T-helper 17 cell (primary cell): ENCODE measurements at places on chromosomes 7 and 10.
A peak's percentile ranks its signal among the peaks of the same experiment; 100 is the strongest.

GRCh38 chr7:35695473-35695850 lies 527 bp upstream of the HERPUD2 start:
- no peak for DNase-seq

GRCh38 chr10:112613620-112614019 lies 166.6 kb downstream of the VTI1A start:
- no peak for DNase-seq

DNA sequence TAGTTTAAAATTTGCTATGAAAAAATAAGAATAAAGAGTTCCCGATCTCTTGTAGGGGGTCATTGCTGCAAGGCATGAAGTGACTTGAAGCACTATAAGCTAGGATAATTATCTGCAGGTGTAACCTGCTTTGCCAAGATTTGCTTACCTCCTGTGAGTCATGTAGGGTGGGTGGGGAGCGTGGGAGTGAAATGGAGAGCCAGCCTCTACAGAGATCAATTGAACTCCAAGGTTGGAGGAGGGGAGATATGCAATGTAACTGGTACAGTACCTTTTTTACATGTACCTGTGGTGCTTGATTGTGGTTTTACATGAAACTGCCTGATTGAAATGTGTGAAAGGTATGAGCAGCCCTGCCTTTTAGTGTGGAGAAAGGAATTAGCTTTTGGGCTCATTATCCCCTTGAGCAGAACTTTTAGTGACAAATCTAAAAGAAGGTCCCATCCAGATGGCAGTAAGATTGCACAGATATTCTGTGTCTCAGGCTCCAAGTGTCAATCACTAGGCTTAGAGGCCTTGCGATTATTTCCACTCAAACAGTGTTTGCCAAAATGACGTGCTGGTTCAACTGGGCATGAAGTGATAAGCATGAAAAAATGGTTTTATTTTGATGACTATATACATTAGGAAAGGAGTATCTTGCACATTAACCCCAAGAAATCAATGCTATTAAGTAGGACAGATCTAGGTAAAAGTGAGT lies 138.6 kb upstream of the GRB10 start:
- DNase-seq = no peak

DNA sequence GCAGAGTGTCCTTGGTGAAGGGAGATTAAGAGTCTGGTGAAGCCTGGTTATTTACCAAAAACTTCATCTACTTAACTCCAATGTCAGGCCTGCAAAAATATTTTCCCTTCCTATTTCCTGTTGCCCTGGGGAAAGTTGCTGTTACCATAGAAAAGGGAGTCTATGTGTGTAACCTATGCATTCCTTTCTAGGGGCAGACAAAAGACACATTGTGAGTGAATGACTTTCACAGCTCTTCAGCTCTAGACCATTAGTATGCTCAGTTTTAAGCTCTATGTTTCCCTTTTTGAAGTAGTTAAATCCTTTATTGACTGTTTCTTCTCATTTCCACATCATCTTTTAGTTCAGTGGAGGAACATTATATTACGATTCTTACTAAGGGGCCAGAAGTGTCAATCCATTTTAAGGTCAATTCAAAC lies 45.6 kb upstream of the SGCE start:
- no peak for DNase-seq

GRCh38 chr7:140230516-140230860 lies 53.7 kb upstream of the KDM7A start:
- DNase-seq = peak; percentile 66

DNA sequence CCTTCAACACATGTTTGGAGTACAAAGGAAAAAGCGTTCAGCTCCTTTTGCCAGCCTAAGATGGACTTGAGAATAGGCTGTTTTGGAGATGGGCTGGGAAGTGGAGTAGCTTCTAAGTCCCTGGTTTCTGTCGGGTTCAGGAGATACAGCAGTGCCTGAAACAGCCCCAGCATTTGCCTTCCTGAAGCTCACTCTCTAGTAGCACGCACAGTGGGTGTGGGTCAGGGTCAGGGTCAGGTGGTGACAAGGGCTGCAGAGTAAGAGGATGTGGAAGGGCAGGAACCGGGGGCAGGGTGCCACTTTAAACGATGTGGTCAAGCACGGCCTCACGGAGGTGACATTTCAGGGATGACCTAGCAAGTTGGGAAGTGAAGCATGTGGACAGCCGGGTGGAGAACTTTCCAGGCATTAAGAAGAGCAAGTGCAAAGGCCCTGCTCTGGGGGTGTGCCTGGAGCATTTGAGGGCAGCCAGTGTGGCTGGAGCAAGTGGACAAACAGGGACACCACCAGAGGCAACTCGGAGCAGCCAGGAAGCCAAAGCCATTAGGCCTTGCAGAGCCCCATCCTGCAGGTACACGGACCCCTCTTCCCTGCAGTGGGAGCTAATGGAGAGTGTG lies 382.2 kb upstream of the ZMIZ1 start:
- no peak for DNase-seq

GRCh38 chr10:53548664-53549063 lies 776.1 kb upstream of the MBL2 start:
- no peak for DNase-seq

- no peak for DNase-seq
Measured at GRCh38 chr10:131943021-131943814, 38.5 kb downstream of the BNIP3 start.

GRCh38 chr10:49837685-49838084 lies 75.6 kb upstream of the OGDHL start:
- DNase-seq = no peak

GRCh38 chr10:89337484-89337883 lies 9.7 kb downstream of the IFIT3 start:
- DNase-seq = no peak

- DNase-seq = no peak
Measured at GRCh38 chr7:94921911-94922310, 14.5 kb downstream of the PPP1R9A start.

- DNase-seq = no peak
Measured at GRCh38 chr10:128158021-128158795, 32.0 kb upstream of the MKI67 start.

GRCh38 chr7:135328053-135328452 lies 94.4 kb downstream of the STRA8 start:
- DNase-seq = no peak

- DNase-seq = no peak
Measured at GRCh38 chr10:115969591-115969990, 303.4 kb downstream of the GFRA1 start.

DNA sequence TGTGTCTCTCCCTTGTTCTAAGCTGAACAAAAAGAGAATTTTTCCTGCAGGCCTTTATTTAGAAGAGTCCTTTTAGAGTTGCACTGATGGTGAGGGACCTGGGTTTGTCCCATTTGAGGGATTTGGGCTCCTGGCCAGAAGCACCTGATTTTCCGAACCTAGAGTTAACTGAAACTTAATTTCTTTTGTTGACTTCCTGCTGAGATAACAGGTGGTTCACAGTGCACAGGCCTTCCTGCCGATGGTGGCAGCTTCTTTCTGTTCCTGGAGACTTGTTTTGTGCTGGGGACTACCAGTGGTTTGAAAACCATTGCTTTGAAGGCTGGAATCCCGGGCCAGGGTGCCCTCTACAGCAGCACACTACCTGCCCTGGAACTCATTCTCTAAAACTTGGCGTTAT lies 99.2 kb downstream of the SUGCT start:
- DNase-seq = no peak

DNA sequence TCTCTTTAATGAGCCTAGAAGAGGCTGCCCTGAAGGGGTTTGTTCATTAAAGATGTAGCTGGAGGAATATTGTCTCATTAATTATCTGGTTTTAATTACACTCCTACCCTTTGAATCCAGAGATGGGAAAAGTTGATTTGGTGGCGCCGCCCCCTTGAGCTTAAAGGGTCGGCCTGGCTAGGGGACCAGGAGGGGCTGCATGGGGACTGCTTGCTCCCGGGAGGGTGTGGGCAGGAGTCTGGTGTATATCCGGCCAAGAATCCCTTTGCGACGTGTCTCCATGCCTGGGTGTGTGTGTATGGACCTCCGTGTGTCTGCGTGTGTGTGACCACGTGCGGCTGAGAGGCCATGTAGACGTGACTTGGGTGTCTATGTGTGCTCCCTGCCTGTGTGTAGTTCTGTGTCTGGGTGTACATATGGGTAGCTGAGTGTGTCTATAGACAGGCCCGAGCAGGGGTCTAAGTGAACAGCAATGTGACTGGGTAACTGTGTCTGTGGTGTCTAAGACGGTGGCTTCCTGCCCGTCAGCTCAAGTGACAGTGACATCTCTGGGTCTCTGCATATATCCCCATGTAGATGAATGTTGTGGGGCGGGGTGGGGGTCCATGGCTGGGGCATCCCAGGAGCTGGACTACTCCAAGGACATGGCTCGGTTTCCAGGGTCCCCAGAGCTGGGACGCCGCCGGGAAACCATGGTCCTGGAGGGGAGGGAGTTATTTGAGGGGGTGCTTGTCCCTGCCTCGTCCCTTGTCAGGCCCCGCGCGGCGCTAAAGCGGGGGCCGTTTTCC lies 10.7 kb downstream of the LBX1 start:
- DNase-seq = no peak

DNA sequence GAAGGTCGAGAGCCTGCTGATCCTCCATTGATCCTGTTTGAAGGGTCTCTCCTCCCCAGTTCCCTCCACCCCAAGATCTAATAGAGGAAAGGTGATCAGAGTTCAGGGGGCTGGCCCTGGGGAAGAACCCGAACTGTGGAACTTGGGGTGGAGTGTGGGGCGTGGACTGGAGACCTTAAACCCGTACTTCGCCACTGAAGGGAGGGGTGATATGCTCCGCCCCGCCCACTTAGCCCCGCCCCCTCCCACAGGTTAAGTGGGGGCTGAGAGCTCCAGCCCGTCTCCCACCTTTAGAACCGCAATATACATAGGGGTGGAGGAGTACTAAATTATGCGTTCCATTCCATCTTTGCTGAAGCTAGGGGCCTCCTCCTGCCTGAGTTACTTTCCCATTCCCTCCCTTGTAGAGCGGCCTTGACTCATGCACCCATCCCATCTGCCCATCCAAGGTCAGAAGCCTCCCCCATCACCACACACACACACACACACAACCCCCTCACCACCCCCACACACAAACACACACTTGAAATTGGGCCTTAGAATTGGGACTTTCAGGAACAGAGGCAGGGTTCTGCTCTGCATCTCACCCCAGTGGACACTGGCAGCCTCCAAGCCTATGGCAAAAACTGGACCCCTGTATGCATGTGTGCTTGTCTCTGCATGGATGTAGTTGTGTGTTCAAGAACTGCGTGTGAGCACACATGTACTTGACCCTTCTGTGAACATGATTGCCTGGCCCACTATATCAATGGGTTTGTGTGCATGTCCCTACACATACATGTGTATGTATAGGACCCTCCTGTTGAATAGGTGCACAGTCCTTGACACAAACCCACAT lies 991 bp downstream of the SEMA4G start:
- DNase-seq = peak; percentile 29
